Stimulated activated CD4-positive, alpha-beta T cell treated with anti-CD3 and anti-CD28 coated beads, Interleukin-2, amount 100 ng/mL, for 24 hours (primary cell): ENCODE measurements at places on chromosomes 6 and 20.

- DNase-seq, result no peak
These were observed 91.3 kb downstream of the VEGFA start for GRCh38 chr6:43861212-43861894.

GRCh38 chr6:21615504-21615903, 22.0 kb downstream of the SOX4 start:
- DNase-seq, result no peak

GRCh38 chr20:6499566-6499965, 267.9 kb upstream of the BMP2 start:
- DNase-seq, result no peak

GRCh38 chr6:139914910-139915309, 540.5 kb upstream of the CITED2 start:
- DNase-seq, result no peak

DNA sequence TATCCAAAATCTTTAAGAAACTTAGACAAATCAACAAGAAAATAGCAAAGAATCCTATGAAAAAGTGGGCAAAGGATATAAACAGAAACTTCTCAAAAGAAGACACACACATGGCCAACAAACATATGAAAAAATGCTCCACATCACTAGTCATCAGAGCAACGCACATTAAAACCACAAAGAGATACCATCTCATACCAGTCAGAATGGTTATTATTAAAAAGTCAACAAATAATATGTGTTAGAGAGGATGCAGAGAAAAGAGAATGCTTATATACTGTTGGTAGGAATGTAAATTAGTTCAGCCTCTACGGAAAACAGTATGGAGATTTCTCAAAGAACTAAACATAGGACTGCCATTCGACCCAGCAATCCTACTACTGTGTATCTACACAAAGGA, 212.0 kb upstream of the DTNBP1 start:
- no peak for DNase-seq

DNA sequence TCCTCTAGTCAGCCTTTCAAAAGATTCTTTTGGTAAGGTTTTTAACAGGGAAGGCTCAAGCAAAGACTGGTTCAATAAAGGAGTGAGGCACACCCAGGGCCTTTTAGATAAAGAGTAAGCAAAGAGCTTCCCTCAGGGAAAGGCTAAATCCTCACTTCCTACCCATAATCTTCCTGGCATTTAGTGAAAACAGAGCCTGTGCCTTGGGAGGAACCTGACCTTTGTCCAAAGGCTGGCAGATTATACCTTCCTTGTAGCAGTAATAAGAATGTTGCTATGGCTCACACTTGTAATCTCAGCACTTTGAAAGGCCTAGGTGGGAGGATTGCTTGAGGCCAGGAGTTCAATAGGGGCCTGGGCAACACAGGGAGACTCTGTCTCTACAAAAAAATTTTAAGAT, 280.1 kb upstream of the PLCB4 start:
- no peak for DNase-seq

DNA sequence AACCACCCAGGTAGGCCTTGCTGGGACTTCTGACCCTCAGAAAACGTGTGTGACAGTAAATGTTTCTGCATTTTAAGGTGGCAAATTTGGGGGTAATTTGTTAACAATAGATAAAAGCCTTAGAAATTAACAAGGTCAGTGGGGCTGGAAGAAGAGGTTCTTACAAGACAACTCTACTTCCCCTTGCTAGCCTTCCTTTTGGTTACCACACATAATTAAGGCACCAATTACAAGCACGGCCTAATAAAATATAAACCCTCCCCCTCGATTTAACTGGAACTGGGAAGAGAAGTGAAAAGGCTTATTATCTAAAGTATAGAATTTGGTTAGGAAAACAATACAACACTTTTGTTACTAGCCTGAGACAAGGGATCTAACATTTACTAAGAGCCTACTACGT, 38.8 kb downstream of the ELOVL5 start:
- no peak for DNase-seq

- no peak for DNase-seq
These were observed 136.8 kb upstream of the RNF24 start for GRCh38 chr20:4151991-4152695.

GRCh38 chr6:33314943-33315792, 1.3 kb upstream of the TAPBP start:
- DNase-seq, result peak; percentile 27

GRCh38 chr6:55208478-55209458, 34.5 kb downstream of the HCRTR2 start:
- no peak for DNase-seq

GRCh38 chr6:47674673-47675072, 23.7 kb upstream of the ADGRF4 start:
- no peak for DNase-seq
